Inflammatory macrophage treated with lipopolysaccharide for 1 hour (primary cell): ENCODE measurements at places on chromosomes 5 and 9.

DNA sequence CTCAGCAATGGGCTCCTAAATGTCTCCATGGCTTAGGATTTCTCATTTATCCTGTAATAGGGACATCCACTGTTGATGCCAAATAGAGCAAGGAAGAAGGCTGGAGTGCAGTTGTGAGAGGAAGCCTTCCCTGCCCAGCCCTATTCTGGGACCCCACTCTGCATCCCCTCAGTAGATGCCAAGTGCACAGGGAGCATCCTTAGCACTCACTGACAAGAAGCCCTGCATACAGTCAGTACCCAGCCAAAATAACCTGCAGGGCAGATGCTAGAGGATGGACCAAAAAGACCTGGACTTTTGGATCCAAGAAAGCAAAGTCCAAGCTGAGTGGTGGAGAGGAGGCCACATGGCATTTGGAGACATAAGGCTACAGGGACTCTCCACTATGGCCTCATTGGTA lies 113.5 kb upstream of the SPOCK1 start:
- DNase-seq = no peak

DNA sequence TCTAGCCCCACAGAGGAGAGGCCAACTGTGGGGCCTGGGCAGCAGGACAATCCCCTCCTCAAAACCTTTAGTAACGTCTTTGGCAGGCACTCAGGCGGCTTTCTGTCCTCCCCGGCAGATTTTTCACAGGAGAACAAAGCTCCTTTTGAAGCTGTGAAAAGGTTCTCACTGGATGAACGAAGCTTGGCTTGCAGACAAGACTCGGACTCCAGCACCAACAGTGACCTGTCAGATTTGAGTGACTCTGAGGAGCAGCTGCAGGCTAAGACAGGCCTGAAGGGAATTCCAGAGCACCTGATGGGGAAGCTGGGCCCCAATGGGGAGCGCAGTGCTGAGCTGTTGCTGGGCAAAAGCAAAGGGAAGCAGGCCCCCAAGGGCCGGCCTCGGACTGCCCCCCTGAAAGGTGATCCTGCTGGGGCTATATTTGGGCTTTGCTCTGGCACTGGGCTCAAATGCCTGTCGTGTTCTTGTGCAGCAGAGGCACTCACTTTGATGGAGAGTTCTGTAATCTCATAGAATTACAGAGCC lies 39.4 kb downstream of the KDM3B start:
- DNase-seq = no peak

DNA sequence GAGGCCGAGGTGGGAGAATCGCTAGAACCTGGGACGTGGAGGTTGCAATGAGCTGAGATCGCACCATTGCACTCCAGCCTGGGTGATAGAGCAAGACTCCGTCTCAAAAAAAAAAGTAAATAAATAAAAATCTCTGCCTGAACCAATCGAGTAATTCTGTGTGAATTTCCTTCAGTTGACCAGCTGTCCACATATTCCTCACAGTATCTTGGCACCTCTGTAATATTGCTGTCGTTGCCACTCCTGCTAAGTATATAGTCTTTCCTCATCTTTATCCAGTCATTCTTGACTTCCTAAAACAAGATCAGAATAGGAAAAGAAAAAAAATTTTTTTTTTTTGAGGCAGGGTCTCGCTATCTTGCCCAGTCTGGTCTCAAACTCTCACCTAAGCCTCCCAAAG lies 29.9 kb downstream of the KDM3B start:
- no peak for DNase-seq

DNA sequence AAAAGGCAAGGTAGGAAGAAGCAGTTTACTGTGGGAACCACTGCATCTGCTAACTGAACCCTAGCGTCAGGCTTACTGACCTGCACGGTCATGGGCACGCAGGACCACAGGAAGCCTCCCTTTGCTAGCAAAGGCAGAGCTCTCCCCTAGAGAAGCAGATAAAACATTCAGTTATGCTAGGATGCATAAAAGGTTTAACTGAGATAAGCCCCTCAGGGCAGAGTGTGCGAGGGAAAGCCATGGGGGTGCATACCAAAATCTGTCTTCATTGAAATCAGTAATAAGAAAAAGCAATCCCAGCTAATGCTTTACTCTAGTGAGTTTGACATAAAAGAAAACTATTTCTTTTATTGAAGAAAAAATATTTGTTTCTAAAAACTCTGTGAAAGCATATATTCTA lies 2403.7 kb upstream of the C9orf72 start:
- DNase-seq = no peak

DNA sequence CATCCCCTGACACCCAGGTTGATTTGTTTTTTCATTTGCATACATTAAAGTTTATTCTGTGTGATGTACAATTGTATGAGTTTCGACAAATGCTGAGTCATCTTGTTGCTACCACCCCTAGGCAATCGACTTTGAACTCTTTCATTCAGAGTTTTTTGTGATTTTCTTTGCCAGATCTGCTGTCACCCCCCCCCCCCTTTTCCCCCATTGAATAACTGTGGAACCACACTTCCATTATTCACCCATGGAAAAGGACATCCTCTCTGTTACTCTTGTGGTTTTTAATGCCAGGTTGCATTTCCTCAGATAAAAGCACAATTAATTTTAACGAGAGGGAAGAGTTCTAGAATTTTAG lies 13.7 kb upstream of the FAM120AOS start:
- DNase-seq = no peak

GRCh38 chr5:177256296-177256695 lies 47.2 kb downstream of the RAB24 start:
- DNase-seq = no peak

GRCh38 chr5:88659529-88660263 lies 223.3 kb downstream of the MEF2C start:
- DNase-seq = no peak

- DNase-seq = no peak
These were observed 44.5 kb upstream of the ANGPTL2 start for GRCh38 chr9:127166651-127167524.

GRCh38 chr5:54360089-54360488 lies 49.7 kb upstream of the ARL15 start:
- no peak for DNase-seq

DNA sequence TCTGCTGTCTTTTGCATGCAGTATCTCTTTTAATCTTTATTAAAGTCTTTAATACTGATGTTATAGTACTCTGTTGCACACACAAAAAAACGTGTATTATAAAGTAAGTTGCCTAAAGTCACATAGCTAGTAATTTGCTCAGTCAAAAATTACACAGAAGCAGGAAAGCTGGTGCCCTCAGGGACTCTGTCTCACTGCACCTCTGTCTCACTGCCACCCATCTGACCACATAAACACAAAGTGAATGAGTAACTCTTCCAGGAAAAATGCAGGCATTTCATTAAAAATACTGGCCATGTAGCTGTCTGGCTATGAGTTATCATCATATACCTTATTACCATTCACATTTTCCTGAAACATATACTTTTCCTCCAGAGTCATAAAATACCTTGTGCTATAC lies 591.7 kb downstream of the CSNK1G3 start:
- DNase-seq = no peak

GRCh38 chr5:67082941-67083340 lies 113.7 kb downstream of the CD180 start:
- no peak for DNase-seq
